Activated T-cell treated with anti-CD3 and anti-CD28 coated beads, Interleukin-2, amount 50 U/mL, for 72 hours (primary cell): ENCODE measurements at places on chromosomes 3 and 15.

DNA sequence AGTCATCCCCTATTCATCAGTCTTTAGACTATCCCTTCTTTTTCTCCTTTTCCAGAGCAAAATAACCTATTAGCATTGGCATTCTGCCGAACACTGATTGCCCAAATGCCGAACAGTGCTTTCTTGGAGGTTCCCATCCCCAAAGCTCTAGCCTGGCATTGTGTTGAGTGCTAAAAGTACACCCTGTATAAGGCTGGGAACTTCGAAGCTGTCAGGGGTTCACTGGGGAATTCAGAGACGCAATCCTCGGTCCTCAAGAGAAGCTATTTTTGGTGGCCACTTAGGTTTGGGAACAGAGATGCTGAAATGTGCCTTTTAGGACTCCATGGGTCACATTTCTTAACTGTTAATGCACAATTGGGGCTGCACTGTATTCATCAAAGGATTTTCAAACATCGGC, 8.4 kb downstream of the FRMD5 start:
- DNase-seq: no peak

DNA sequence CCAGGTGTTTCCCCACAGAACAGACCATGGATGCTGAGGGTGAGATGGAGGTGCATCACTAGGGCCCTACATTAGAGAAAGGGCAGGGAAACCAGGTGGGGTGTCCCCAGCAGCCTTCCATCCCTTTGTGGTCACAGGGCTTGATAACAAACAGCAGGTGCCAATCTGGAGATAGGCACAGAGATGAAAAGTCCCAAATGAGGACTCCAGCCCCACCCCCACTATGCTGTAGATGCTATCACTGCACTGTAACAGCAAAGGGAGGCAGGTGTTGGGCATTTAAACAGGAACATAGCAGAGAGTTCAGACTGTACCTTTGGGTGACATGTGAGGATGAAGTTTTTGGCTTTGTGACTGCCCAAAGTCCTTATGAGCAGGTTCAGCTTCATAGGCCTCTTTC, 21.4 kb downstream of the IL20RB start:
- DNase-seq: no peak

DNA sequence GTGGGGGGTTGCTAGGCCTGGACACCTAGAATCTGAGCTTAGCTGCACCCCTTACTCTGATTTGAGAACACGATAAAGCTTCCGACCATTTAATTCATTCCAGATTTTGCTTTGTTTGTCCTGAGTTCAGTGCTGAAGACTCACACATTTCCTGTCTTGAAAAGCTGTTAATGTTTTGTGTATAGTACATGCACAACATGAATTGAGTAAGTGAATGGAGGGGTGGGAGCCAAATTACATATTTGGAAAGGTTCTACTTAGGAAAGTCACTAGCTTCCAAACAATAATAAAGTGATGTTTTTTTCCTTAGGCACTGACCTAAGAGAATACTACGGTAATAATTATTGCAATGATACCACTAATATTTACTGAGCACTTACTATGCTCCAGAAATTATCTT, 955.2 kb upstream of the NR2F2 start:
- no peak for DNase-seq

DNA sequence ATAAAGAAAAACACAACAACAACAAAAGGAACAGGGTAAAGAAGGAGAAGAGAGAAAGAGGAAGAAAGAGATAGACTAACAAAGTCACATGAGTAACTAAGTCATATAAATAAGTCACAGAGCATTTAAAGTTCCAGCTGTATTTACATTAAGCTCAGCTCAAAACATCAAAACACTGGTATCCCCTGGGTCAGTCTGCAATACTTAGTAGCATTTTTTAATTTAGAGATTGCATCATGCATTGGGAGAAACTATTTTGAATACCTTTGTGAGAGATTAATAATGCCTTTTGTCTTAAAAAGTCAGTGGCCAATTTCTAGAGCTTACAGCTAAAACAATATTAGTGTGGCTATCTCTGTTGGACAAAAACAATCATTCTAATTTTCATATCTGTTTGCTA, 78.4 kb downstream of the NEK10 start:
- DNase-seq: no peak

DNA sequence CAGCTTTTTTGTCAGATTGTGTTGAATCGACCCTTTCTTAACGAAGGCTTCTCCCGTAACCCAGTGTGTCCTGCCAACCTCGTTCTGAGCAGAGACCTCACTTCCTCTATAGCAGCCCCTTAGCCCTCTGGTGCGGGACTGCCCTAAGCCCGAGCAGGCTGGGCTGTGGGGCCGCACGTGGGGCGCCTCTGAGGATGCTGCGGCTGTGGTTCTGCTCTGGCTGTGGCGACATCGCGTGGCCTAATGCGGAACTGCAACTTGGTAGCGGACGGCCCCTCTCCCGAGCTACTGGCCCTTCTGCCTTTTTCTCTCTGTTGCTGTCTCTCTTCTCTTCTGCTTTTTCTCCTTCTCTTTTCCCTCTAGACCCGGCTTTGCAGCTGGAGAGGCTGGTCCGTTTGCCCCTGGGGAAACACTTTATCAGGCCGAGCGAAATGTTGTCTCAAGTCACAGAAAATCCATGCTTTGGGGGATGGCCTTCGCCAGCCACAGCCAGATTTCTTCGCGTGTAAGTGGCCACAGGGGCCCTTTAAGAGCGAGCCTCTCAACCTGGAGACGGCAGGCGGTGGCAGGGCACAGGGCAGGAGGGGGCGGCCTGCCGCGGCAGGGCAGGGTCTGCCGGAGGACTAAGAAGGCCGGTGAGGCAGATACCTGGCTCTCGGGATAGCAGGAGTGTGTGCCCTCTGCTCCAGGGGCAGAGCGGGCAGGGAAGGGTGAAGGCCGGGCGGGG, 19.4 kb upstream of the KIF23 start:
- DNase-seq: peak; percentile 85

DNA sequence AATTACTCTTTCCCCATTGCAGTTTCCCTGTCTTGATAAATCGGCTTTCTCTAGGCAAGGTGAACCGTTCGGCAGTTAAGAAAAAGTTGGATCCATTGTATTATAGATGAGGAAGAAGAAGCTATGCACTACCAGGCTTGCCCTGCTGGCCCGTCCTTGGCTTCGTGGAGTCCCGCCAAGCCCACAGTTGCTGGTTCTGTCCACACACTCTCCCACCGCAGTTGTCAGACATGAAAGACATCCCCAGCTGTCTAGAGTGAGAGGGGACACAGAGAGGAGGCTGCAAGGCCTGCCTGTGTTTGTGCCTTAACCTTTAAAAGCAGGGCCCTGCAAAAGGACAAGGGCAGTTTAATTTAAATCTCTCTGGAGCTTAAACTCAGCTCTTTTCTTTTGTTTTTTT, 47.2 kb upstream of the PLCL2 start:
- DNase-seq: no peak

GRCh38 chr3:104032283-104032682, 1334.4 kb upstream of the ALCAM start:
- no peak for DNase-seq

- DNase-seq: no peak
These were observed 58.9 kb downstream of the ABCC5 start for GRCh38 chr3:183958775-183959174.

- no peak for DNase-seq
These were observed 844 bp downstream of the NR2F2 start for GRCh38 chr15:96331144-96331944.

- no peak for DNase-seq
These were observed 68.6 kb downstream of the ST6GAL1 start for GRCh38 chr3:186998937-186999368.

GRCh38 chr3:193593668-193594030, 641 bp downstream of the OPA1 start:
- peak; percentile 71 for DNase-seq

- no peak for DNase-seq
These were observed 75.9 kb upstream of the RNU6-1 start for GRCh38 chr15:67915461-67916374.

DNA sequence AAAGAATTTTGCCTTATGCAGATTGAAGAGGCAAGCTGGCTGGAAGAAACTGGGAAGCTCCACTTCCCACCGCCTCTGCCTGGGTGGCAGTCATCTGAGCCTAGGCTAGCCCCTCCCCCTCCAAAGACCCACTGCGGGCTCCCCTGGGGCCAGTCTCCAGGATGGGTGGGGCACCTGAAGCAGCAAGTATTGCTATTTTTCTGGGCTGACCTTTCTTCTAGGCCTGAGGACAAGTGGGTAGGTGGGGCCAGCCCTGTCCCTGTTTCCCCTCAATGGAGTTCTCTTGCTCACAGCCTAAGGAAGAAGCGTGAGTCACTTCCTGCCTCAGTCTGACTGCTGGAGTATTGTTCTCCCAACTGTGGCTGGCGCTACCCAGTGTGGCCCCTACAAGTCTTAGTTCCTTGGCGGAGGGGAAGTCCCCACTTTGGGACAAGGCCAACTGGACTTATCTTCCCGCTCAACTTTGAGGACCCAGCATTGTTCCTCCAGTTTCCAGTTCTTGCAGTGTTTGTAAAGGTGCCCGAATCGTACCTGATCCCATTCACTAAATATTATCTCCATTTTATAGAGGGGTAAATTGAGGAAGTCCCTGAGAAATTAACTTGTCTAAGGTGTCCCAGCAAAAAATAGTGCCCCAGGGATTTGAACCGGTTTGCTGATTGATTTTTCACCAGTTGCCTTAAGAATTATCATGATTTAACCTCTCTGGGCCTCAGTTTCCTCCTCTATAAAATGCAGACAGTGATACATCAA, 1.4 kb downstream of the FURIN start:
- DNase-seq: peak; percentile 67

- peak; percentile 65 for DNase-seq
These were observed 31.4 kb downstream of the STARD5 start for GRCh38 chr15:81292523-81293001.

- no peak for DNase-seq
These were observed 7.3 kb downstream of the VILL start for GRCh38 chr3:37997791-37998370.

DNA sequence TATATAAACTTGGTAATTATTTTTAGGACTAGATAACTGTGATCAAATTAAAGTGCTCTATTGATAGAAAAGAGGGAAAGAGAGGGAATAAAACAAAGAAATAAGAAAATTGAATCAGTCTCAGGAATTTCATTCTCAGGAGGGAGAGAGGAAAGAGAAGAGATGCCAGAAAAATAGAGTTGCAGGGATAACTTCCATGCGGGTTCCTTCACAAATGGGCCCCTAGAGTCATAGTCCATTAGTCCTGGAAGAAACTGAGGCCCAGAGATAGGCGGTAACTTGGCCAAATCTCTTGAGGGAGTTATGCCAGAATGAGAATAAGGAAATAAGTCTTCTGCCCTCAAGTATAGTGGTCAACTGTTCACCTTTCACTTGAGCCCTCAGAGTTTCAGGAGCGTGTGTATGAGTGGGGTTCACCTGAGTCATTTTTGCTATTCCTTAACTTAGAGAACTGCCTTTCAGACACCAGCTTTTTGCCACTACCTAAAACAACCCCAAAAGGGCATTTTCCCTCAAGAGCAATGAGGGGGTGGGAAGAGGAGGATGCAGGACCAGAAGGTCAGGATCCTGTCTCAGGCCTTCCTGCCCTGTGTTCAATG, 192.6 kb downstream of the MEX3B start:
- DNase-seq: no peak

DNA sequence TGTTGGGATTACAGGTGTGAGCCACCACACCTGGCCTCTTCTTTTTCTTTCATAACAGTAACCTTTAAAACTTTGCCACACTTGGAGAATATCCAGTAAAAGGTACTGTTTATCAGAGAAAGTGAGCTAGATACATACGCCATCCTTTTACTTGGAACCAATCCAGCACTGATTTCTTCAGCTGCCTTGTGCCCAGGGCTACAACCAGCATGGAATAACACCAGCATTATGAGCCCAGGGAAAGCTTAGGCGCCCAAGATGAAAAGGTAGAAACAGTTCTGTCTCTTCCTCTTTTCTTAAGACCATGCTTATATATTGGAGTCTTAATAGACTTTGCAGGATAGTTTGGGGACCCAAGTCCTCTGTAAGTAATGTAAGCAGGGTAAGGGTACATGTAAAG, 8.4 kb downstream of the SKIC8 start:
- no peak for DNase-seq

GRCh38 chr3:98902351-98902740, 851 bp upstream of the DCBLD2 start:
- no peak for DNase-seq

DNA sequence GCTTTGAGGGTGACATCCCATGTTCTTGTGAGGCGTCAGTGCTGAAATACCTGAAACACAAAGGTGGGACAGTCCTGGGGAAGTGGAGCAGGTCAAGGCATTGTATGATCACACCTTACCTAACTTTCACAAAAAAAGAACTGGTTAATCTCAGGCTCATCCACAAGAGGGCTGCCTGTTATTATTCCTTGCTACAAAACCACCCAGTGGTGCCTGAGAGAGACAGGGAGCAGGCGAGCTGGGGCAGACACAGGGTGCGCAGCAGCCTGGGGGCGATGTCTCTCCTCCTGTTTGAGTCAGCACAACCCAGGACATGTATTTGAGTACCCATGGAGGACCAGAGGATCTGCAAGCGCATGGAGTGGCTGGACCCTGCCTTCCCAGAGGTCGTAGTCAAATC, 316.8 kb upstream of the ATP10A start:
- DNase-seq: no peak

DNA sequence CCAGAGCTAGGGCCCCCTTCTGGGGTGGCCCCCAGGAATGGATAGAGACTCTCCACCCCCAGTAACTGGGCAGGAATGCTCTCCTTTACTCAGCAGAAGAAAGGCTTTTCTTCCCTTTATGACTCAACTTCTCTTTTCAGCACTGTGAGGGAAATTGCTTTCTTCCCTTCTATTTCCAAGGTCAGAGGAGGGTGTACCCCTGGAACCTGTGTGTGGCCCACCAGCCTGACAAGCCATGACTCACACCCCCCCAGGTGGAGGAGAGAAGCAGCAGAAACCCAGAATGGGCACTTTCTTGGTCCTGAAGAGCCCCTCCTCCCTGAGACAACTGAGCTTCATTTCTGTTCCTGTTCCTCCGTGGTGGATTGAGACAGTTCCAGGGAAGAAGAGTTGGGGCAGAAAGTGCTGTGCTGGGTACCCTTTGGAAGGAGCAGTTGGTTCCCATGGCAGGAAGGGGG, 2.7 kb upstream of the ANKRD63 start:
- DNase-seq: no peak

DNA sequence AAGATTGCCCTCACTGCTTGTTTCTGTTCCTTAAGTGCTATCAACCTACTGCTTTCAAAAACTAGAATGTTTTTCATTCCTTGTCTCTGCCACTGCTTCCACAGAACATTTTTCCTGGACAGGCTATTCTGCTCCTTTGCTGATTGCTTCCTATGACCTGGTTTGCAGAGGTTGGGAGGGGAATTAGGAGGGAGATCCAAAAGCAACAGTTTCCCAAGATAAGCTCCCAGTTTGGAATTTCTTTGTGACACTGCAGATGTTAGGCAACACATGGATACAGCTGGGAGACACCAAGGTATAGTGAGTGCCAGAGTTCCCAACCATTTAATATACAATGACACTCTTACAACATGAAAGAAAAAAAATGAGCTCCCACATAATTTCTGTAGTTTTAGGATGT, 1036.5 kb downstream of the ROBO2 start:
- no peak for DNase-seq

DNA sequence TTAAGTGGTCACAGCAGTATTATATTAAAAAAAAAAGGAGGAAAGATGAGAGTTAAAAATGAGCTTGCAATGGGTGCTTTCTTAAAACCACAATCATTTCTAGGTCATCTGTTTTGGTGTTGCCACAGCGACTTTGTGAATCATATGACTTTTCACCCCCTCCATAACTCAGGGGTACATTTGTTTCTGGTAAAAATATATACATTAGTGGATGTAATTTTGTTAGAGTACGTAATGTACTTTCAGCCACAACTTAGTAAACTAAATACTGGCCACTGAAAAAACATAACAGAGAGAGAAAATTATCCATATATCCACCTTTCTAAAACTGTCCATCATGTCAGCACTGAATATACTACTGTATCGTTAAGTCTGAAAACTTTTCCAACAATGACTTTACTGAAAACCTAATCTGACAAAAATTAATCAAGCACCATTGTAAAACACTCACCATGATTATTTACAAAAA, 3.4 kb downstream of the ANKRD28 start:
- DNase-seq: no peak
